ENCODE measurements at places on chromosomes 12 and 14.

DNA sequence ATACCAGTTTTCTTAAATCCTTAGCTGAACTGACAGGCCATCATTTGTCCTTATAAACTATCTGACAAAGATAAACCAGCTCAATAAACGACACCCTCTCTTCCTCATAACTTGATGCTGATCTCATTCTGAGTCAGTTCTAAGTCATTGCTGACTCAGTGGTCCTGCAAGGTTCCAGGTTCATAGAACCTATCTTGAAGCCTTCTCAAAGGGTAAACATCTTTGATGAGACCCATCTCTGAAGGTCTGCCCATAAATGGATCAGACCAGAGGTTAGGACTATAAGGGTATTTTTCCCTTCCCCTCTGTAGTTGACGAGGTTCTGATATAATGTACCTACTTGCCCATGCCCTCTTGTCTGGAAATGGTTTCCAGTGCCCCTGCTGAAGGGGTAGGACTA is 11.9 kb downstream of the NAA25 start:
- DNase-seq, result no peak

DNA sequence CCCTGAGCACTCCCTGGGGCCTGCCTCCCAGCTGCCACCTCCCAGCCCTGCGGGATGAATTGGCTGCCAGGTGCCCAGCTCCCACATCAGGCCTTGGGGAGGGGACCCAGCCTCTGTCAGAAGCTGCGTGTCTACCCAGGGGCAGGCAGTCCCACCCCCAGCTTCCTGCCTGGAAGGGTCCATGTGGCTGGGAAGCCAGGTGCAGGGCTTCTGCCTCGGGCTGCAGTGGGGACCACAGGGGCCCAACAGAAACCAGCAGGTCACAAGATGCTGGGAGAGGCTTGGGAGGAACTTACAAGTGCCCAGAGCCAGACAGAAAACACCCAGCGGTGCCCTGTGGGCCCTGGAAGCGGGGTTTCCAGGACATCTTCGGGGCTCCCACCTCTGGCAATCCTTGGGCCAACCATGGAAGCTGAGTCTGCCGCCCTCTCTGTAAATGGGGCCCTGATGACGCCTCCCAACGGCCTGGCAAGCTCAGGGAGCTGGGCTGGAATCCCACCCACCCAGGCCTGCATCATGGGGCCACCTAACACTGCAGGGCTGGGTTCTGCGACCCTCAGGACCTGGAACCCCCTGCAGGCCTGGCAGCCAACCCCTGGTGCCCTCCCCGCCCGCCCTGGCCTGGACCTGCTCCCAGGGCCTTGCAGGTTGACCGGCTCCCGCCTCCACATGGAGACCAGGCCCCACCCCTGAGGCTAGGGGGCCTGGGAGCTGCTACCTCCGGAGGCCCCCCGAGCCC is 36.6 kb downstream of the CCNK start:
- peak; percentile 57 for DNase-seq

DNA sequence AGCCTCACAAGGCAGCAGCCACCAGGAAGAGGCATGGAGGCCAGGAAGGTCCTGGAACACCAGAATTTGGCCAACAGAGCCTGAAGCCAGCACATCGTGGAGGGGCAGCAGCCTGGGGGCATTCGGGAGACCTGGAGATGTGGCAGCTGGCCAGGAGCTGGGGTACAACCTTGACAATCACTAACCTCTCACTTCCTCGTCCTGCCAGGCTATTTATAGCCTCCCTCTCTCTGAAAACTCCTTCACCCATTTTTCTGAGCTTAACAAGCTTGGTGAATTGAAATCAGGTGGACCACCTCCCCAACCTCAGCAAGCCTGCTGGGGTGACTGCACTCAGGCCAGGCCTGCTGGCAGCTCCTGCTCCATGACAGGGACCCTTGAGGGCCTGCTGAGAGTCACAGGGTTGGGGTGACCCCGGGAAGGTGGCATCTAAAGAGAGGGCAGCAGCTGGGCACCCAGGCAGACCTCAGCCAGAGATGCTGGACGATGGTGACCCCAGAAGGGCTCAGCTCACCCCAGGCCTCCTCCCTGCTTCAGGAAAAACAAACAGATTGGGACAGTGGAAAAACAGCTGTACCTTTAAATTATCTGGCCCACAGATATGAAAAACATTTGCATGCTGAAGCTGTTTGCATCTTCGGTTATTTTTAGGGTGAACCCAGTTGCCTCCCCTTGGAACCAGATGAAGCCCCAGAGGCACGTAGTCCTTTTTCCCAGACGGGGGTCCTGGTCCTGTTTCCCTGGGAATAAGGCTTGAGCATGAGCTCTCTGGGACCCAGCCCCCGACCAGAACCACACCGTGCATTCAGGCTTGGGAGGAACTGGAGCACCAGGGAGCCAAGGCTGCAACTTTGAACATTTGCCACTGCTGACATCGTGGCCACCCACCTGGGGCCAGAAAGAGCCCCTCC is 67.0 kb downstream of the PITPNM2 start:
- no peak for DNase-seq

DNA sequence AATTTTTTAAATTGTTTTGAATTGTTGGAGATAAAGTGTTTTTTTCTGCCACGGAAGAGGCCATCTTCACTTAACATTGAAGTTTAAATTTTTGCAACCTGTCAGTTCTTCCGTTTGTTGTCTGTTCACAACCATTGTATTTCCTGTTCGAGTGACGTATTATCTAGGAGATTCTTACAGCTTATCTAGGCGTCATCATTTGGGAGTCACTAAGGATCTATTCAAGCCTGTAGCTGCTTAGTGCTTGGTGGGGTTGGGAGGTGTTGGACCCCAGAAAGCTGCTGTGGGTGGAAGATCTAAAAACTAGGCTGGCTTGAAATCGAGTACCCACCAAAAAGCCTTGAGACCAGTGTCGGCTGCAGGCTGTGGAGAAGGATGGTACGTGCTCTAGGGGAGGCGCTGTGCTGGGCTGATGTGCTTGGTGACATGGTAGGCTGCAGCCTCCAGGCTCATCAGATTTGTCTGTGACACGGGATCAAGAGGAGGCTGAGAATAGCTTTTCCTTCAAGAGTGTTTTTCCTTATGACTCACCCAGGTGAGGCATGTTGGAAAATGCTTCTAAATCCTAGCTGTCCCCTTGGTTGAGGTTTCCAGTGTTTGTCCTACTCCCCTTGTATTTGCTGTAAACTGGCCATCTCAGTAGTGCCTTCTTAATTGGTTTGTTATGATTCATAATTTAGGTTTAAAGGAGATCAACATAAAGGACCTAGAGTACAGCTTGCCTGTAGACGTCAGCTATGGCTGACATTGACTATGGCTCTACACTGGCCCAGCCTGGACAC is 57.8 kb downstream of the ATG14 start:
- DNase-seq, result no peak

DNA sequence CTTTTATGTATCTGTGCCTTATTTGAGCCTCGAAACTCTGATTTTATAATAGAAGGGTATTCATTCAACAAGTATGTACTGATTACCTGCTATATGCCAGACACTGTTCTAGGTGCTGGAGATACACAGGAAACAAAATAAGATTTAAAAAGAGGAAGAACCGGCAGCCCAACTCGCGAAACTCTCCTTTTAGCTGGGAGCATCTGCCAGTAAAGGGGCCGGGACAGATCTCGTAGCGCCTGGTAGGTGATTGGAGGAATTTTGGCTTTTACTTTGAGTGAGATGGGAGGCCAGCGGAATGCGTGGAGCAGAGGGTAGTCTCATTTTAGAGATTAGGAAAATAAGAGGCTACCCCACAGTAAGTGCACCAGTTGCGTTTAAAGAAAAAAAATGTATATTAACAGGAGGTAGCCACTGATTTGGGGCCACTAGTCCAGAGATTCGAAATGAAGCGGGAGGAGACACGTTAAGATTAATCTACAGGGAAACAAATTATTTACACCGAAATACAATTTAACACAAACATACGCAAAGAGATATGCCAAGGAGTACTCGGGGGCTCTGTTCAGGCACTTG is 520 bp upstream of the MON2 start:
- DNase-seq, result peak; percentile 36

All from right lobe of liver (tissue), 6 donors.